ENCODE measurements at places on chromosomes 3 and 15.

- DNase-seq: no peak
These were observed 720.1 kb downstream of the GBE1 start for GRCh38 chr3:81041331-81041730.

GRCh38 chr3:100981164-100981911, 11.9 kb downstream of the ABI3BP start:
- DNase-seq: no peak

- no peak for DNase-seq
These were observed 79.0 kb downstream of the LINGO1 start for GRCh38 chr15:77553695-77554094.

DNA sequence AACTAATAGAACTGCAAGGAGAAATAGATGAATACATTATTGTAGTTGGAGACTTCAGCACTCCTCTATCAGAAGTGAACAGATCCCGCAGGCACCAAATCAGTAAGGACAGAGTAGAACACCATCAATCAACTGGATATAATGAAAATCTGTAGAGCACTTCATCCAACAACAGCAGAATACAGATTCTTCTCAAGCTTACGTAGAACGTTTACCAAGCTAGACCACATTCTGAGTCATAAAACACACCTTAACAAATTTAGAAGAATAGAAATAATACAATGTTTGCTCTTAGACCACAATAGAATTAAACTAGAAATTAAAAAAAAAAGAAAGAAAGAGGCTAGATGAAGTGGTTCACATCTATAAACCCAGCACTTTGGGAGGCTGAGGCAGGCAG, 70.7 kb upstream of the NEDD4 start:
- DNase-seq: no peak

DNA sequence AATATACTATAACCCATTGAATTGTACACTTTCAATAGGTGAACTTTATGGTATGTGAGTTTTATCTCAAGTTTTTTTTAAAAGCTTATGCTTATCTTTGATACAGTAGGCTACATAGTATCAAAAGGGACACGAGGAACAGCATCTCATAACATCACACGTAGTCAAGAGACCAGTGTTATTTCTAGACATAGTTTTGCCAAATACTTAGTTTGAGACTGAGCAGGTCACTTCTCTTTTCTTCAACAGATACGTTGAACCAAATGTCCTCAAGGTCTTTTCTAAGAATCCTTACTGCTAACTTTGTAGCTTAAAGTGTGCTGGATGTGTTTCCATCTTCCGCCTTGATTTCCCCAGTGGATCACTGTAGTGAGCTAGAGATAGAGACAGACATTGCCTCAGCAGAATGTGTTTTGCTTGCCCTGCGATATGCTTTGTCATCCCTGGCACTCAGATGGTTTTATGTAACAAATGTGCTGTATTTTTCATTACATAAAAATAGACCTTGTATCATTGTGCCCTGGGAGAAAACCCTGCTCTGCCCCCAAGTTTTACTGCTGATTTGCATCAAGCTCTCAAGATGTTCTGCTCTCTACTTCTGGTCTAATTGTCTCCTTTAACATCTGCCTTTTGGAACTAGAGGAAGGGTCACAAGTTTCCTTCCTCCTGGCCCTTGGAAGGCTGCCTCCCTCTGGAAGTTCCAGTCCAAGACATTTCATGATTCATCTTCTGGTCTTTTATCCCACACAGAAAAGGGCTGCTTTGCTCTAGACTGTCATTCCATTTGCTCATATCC, 426.4 kb upstream of the RGMA start:
- DNase-seq: no peak
